Lower lobe of right lung (tissue), 2 donors: ENCODE measurements at places on chromosomes 6 and 20. TPM values are rescaled to one million over a fixed set of nuclear protein-coding genes. Genes with fewer than 3 reads are reported as not detected.

The LY6G6F gene
- 0.97 TPM for total RNA-seq

The SIGLEC1 gene
- total RNA-seq = 114 TPM

The CPXM1 gene
- 10.2 TPM for total RNA-seq

The ZSWIM1 gene
- total RNA-seq = 9.6 TPM

The PANK2 gene
- 39.1 TPM for total RNA-seq

The C20orf204 gene
- 1.2 TPM for total RNA-seq

The WFDC2 gene
- total RNA-seq = 172 TPM

The PAX1 gene
- not detected for total RNA-seq

The TINAG gene
- total RNA-seq = not detected

The DEFB112 gene
- not detected for total RNA-seq

The DBNDD2 gene
- total RNA-seq = 82.2 TPM

The MRAP2 gene
- total RNA-seq = 0.74 TPM

The TBX18 gene
- 1.5 TPM for total RNA-seq

The SLC44A4 gene
- 53.7 TPM for total RNA-seq

The C20orf144 gene
- not detected for total RNA-seq
